ENCODE measurements at places on chromosomes 3 and 15. TPM values are rescaled to one million over a fixed set of nuclear protein-coding genes. Genes with fewer than 3 reads are reported as not detected.

DNA sequence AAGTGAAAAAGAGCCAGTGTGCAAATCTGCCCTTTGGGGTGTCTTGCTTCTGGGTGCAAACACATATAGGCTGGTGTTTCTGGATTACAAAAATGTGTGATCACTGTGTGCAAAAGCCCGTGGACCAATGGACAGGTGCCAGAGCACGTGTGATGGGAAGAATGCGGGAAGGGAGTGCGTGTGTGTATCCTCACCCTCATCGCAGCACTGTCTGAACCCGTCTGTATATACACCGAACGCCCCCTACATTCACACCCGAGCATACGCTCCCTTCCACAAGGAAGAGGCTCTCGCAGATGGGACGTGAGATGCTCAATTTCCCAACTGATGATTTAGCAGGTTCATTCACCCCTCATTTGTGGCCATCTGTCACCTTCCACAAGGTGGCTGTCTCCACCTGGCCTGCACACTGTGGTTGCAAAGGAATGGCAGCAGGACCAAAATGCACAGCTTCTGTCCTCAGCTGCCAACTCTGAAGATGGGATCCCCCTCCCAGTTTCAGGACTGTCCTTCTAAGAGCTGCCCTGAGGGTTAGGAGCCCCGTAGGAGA lies 19.4 kb upstream of the SLC6A1 start:
- DNase-seq, result no peak
- H3K27ac ChIP-seq, result no peak overlapping the region
- no peak overlapping the region for H3K4me3 ChIP-seq
- H3K4me1 ChIP-seq, result no peaks in the 10 kb centered on the region
- H3K27me3 ChIP-seq, result peaks cover 19% of the 10 kb centered on the region
- no peaks in the 10 kb centered on the region for H3K36me3 ChIP-seq

GRCh38 chr3:179969525-179969924 lies 67.2 kb downstream of the PEX5L start:
- H3K4me1 ChIP-seq, result no peaks in the 10 kb centered on the region
- no peaks in the 10 kb centered on the region for H3K36me3 ChIP-seq
- H3K4me3 ChIP-seq, result no peak overlapping the region
- H3K27me3 ChIP-seq, result no peaks in the 10 kb centered on the region

DNA sequence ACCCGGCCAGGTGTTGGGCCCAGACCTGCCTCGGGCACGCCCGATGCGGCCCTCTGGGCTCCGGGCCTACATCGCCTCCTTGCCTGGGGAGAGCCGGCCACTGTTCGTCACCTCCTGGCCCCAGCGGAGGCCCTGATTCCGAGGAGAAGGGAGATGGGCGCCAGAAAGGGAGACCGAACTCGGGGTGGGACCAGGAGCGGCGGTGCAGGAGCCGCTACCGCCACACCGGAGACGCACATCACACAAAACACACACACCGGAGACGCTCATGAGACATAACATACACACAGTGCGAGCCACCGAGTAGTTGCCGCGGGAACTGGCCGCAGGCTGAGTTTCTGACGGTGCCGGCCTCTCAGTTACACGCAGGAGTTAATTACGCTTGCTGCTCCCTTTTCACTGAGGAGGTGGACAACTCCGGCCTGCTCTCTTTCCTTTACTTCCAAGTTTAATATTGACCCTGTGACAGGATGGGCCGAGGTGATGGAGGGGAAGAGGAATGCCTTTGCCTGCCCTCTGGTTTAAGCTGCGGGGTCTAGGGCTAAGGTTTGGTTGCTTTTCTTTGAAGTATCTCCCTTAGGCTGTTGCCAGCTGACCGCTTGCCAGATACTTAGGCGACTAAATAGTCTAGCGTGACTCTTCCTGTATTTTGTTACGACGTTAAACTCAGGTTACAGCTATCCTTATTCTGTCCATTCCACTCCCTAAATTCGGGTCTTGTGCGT lies 570 bp downstream of the PCNP start:
- peak overlapping the region; percentile 95 for H3K4me3 ChIP-seq
- no peaks in the 10 kb centered on the region for H3K27me3 ChIP-seq
- H3K4me1 ChIP-seq, result peaks cover 15% of the 10 kb centered on the region
- peak overlapping the region; percentile 100 for H3K27ac ChIP-seq
- no peaks in the 10 kb centered on the region for H3K36me3 ChIP-seq

BTLA gene
- 0.80 TPM for total RNA-seq

ALS2CL gene
- 6.7 TPM for total RNA-seq

GOLGA6L10 gene
- 1.6 TPM for total RNA-seq
